Stimulated activated CD4-positive, alpha-beta T cell treated with anti-CD3 and anti-CD28 coated beads, Interleukin-12 subunit alpha, Interleukin-12 subunit beta, amount 100 ng/mL, for 24 hours (primary cell): ENCODE measurements at places on chromosomes 1 and 21.

GRCh38 chr1:172733815-172734214 lies 74.9 kb downstream of the FASLG start:
- DNase-seq = no peak

GRCh38 chr1:107499139-107499744 lies 358.4 kb downstream of the NTNG1 start:
- DNase-seq = no peak

DNA sequence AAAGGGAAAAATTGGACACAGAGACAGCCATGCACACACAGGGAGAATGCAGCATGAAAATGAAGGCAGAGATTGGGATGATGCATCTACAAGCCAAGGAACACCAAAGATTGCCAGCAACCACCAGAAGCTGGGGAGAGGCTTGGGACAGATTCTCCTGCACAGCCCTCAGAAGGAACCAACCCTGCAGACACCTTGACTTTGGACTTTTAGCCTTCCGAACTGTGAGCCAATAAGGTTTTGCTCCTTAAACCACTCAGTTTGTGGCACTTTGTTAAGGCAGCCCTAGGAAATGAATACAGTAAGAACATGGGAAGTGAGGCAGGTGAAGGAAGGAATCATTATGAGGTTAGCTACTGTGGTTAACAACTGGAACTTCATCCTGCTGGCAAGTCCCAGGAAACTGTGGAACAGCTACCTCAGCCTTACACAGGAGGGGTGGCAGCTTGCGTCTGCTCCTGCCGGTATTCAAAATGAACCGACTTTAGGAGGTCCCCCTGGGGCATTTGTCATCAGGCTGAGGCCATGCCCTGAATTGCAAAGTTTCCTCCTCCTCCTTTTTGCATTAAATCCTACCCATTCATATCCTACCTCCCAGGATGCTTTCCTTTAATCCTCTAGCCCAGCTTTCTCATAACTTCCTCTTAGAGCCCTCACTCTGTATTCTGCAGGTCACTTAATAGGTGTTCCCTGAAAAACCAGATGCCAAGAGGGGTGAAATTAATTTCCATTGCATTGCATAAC lies 15.4 kb downstream of the CD247 start:
- no peak for DNase-seq

DNA sequence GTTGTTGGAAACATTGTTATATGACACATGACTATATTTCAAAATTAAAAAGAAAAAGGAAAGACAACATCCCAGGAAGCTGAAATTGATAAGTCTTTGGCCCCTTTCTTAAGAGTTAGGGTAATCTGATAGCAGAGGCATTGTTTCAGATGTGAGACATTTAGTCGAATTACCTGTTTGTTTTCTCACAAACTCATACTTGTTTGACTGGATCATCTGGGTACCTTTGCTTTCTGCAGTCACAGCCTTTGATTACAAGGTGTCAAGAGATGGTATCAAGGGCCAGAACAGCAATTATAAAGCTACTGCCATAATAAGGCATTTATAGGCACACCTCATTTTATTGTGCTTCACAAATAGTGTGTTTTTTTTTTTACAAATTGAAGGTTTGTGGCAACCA lies 136.3 kb downstream of the DUSP10 start:
- DNase-seq = no peak

DNA sequence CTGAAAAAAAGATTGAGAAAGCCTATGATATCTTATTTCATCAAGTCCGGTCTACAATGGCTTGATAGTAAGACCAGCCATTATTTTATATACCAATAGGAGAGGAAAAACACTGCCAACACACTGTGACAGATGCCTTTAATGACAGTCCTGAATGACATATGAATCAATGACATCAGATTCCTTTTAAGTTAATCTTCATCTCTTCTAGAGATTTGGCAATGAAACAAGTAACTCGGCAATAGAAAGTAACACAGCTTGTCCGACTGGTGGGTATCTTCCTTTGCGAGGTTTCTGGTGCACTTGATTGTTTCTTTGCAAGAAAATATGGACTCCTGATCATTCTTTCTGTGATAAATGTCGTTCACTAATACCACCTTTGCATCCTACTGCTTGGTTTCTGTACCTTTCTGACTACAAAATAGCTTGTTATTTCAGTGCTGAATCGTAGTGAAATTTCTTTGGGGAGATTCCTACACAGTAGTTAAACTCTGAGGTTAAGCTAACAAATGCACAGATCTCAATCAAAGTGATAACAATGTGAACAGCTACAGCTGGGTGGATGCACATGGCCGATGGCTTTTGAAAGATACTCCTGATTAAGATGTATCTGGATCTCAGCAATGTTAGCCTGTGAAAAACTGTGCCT lies 104.7 kb downstream of the MRPS6 start:
- no peak for DNase-seq

DNA sequence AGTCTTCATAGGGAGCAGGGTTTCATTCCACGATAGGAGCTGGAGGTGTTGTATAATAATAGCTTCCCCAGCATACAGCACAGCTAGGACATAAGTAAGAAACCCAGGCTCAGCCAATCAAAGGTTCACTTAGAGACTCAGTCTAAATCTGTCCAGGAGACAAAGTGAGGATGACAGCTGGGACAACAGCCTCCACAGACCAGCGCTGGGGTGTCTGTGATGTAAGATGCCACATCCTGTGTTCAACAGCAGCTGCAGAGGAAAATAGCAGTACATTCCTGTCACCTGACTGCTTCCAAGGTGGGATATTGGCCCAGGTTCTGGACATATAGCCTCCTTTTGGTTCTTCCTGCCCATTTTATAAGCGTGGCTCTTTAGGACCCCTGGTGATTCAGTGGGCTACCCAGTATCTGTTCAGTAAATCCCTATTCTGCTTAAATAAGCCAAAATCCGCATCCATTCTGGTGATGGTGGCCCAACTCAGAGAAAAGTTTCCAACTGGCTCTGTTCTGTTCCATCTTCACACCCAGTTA lies 176.8 kb upstream of the SYT6 start:
- DNase-seq = no peak

- no peak for DNase-seq
These were observed 75.4 kb upstream of the TTC34 start for GRCh38 chr1:2876846-2877245.

DNA sequence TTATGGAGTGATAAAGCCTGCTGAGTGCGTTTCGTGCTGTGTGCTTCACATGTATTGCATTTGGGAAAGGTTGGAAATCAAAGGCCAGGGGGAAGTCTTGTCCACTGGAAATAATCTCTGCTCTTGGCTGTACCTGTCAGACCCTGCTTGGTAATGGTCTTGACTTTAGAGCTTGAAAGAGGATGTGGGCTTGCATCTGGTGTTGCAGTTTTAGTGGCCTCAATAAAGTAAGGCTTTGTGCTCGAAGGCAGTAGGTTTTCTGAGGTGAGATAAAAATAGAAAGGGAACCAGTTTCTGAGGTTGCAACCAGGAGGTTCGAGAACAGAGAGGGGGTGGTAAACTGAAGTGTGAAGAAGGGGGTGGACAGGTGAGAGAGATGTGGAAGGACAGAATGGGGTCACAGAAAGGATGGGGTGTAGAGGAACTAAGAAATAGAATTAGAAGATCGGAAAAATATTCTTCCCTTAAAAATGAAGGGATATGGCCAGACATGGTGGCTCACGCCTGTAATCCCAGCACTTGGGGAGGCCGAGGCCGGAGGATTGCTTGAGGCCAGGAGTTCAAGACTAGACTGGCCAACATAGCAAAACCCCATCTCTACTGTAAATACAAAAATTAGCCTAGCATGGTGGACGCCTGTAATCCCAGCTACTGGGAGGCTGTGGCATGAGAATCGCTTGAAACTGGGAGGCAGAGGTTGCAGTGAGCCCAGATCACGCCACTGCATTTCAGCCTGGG lies 1.5 kb downstream of the S100PBP start:
- no peak for DNase-seq

DNA sequence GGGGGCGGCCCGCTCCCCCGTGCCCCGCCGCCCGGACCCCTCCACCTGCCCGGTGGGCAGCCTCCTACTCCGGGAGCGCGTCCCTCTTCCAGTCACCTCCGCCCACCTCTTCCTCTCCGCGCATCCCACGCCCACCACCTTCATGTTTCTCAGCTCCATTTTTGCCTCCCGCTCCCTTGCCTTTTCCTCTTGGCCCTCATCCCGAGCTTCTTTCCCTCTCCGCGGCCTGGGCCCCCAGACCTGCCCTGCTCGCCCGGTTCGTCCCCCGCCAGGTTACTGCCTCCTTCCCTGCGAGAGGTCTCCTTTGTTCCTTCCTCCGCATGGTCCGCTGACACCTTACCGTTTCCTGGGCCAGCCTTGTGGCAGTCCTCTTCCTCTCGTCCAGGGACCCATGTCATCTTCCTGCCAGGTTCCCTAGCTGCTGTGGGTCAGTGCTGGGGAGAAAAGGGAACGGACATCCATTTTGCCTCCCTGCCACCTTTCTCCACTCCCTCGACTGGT lies 563 bp downstream of the QSOX1 start:
- no peak for DNase-seq

GRCh38 chr1:41291195-41291594 lies 49.1 kb upstream of the SCMH1 start:
- DNase-seq = no peak

DNA sequence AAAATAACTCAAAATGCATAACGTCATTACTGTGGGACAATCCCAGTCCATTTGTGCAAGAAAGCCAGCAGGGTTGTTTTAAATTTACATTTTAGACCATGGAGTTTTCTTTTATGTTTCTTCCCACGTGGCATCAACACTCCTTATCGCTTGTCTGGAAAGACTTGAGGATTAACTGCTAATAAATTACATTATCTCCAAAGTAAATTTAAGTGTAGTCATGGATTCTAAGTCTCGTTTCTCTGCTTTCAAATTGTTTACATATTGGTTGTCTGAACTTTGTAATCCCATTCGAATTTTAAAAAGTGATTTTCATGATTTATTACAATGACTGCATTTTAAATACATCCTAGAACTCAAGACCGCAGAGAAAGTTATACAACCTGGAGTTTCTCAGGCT lies 119.3 kb upstream of the ADAMTS5 start:
- DNase-seq = no peak

DNA sequence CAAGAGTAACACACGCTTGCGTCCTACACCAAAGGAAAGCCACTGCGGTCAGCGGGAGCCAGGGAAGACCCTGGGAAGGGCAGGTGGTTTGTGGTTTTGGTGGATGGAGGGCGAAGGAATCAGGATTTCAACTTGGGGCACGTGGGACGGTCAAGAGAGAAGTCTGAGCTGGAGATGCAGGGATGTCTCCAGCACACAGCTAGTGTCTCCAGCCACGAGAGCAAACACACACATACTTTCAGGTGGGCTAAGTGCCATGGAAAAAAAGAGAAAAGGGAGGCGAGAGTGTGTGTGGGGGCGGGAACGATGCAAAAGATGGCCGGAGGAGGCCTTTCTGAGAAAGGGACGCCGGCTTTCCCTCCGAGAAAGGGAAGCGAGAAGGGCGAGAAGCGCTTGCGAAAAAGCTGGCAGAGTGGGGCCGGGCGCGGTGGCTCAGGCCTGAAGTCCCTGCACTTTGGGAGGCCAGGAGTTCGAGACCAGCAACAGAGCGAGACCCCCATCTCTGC lies 1.4 kb upstream of the SRRM1 start:
- peak; percentile 33 for DNase-seq

- no peak for DNase-seq
These were observed 39.3 kb downstream of the PLPPR5 start for GRCh38 chr1:98965394-98965793.

DNA sequence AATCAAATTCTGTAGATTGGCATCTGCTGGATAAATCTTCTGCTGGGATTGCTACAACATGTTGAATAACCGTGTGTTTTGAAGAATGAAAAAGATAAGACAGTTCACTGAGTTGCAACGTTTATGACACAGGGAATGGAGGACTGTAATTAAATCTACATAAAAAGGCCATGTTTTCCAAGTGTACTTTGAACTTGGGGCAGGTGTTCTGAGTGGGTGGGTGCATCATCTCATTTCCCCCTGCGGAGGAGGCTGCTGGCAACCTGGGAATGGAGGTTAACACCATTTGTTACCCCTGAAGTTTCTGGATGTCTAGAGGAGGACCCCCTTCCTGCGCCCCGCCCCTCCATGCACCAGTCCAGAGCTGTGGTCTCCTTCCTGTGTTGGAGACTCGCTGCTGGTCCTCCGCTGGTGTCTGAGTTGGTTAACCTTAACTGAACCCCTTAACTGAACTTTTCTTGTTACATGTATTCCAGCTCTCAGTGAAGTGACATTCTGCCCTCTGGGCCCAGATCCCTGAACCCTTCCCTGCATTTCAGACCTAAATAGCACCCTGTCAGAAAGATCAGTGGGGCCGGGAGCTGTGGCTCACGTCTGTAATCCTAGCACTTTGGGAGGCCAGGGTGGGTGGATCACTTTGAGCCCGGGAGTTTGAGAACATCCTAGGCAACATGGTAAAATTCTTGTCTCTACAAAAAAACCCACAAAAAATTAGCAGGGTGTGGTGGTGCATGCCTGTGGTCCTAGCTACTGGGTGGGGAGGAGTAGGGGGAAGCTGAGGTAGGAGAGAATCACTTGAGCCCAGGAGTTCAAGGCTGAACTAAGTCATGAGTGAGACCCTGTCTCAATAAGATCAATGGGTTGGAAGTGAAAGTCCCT lies 31.8 kb downstream of the UCK2 start:
- DNase-seq = no peak

- DNase-seq = peak; percentile 53
These were observed 119.2 kb upstream of the IPO9 start for GRCh38 chr1:201709564-201710295.

GRCh38 chr1:244599937-244600350 lies 53.0 kb upstream of the DESI2 start:
- DNase-seq = no peak

DNA sequence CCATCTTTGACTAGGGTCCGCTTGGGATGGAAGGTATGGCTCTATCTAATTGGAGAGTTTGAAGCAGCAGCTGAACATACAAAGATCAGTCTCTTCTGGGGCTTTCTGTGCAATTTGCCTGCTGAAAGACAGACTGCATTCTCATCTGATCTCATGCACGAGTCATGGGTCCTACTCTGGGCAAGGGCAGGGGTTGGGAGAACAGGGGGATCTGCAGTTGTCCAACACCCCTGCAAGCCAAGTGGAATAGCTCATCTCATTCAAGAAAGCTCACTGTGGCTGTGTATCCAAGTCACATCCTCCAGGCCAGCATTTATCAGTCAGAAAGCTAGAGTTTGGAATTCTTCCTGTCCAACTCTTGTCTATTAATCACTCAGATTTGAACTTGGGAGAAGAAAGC lies 177.2 kb upstream of the C8B start:
- no peak for DNase-seq

- no peak for DNase-seq
These were observed 82.0 kb upstream of the ATP1A1 start for GRCh38 chr1:116291024-116291423.

DNA sequence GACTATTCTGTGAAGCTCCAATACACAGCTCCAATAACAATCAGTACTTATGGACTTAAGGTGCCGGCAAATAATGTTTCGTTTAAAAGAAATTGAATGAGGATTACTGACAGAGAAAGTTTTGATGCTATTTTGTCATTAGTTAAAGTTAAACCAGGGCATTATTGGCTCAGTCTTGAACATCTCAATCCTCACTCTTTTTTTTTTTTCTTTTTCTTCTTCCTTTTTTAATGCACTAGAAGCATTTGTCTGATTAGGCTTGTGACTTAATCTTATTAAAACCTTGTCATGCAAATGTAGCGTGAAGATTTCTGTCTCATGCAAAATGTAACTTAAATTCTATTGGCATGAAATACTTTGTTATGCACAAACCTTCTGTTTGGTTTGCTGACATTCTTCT lies 346.8 kb upstream of the ADGRL2 start:
- DNase-seq = no peak

- DNase-seq = no peak
These were observed 313.9 kb downstream of the BARHL2 start for GRCh38 chr1:90402893-90403849.
